Activated naive CD8-positive, alpha-beta T cell treated with anti-CD3 and anti-CD28 coated beads, Interleukin-2, amount 10 ng/mL, durations not matched to agents 7 days and 5 days (primary cell): ENCODE measurements at places on chromosomes 5 and 9. TPM values are rescaled to one million over a fixed set of nuclear protein-coding genes. Genes with fewer than 3 reads are reported as not detected.

- no peak for DNase-seq
Observed at GRCh38 chr5:138402640-138403039, 36.2 kb upstream of the REEP2 start.

DNA sequence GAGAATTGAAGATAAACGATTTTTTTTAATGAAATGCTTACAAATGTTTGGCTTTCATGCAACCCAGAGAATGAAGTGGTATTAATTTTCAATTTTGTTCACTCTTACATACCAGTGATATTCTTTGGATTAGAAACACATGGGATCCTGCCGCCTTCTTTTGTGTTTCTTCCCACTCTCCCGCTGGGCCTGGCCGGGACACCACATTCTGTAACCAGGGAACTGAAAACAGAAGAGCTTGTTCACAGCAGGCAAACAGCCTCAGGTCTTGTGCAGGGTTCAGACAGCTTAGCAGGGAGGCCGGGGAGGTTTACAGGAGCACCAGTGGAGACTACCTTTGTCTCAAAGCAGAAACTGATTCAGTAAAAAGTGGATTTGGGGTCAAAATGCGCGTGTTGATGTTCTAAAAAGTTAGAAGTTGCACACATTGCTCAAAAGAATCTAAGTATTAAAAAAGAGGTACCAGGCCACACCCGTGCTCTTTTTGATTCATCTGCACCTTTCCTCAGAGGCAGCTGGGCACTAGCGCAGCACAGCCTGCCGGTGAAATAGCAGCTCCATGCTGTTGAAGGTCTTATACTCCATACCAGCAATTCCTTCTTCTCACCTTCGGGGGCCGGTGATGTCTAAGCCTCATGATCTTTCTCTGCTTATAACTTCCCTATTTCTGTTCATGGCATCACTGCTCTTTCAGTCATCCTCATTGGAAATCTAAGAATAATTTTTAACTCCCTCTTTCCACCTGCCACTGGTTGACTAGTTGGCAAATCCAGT, 67.1 kb downstream of the GRAMD2B start:
- DNase-seq = no peak

- DNase-seq = no peak
Observed at GRCh38 chr5:165630261-165630778, 2124.9 kb downstream of the MAT2B start.

- no peak for DNase-seq
Observed at GRCh38 chr5:68033029-68033428, 182.5 kb upstream of the PIK3R1 start.

- no peak for DNase-seq
Observed at GRCh38 chr9:10704720-10705119, 91.9 kb upstream of the PTPRD start.

GRCh38 chr9:128634111-128634510, 22.5 kb downstream of the DYNC2I2 start:
- no peak for DNase-seq

DNA sequence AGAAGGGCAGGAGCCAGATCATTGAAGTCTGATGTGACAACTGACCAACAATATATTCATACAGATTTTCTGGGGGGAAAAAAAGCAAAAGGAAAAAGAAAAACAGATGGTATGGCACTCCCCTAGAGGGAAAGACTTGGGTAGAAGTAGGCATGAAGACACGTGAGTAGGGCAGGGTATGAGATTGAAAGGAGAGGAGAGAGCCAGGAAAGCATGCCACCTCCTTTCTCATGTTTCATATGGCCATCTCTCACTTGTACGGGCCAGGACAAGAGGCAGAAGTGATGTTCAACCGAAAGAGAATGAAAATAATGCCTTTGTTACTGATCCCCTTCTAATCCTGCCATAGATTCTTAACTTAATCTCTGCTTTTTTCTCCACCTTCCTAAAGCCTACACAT, 139.0 kb upstream of the ACTBL2 start:
- no peak for DNase-seq

GRCh38 chr9:88927510-88927909, 63.8 kb upstream of the S1PR3 start:
- DNase-seq = no peak

DNA sequence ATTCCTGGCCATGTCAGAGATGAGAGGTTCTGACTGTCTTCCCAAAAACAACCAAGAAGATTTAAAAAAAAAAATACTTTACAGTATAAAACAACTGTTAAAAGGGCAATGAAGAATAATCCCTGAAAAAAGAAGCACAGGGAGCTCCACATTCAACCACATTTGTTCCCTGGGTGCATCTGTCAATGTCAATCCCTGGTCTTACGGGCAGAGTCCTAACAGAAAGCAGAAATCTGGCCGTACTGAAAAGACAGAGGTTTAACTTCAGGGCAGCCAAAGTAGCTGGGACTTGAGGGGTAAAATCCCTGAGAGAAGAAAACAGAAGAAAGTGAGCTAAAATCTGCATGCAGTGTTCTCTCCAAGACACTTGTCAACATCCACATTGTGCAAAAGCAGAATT, 76.6 kb downstream of the RICTOR start:
- no peak for DNase-seq

- DNase-seq = no peak
Observed at GRCh38 chr5:145244788-145245187, 590.4 kb downstream of the PRELID2 start.

DNA sequence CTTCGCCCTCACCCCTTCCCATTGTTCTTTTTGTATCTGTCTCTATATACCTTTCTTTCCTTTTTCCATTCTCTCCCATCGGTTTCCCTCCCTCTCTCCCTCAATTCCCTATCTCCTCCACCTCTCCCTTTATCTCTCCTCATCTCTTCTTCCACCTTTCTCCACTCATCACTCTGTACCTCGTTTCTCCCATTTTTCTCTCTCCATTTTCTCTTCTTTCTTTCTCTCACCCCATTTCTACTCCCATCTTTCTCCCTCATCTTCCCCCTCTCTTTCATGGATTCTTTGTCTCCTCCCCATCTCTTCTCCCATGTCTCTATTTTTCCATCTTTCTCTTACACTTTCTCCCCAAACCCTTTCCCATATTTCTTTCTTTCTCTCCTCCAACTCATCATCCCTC, 385.9 kb upstream of the CLINT1 start:
- no peak for DNase-seq

GRCh38 chr5:180129291-180130190, 58.0 kb upstream of the RNF130 start:
- DNase-seq = no peak

DNA sequence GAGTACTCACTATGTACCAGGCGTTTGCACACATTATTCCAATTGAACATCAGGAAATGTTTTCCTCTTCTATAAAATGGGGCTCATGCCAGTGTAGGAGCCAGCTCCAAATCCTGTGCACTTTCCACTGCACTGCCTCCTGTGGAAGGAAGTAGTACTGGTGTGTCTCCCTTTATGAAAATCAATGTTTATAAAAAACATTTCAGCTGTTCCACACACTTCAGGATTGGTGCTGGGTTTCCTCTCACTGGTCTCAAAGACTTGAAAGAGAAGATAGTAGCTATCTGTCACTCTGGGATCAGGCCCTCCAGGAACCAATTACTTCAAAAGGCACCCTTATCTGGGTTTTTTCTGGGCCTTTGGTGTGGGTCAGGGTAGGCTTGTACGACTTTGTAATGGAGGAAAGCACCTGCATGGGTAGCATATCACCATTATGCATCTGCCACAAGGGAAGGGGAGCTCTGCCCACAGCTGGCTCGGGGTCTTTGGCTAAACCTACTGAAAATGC, 32.5 kb downstream of the RAB14 start:
- DNase-seq = no peak

DNA sequence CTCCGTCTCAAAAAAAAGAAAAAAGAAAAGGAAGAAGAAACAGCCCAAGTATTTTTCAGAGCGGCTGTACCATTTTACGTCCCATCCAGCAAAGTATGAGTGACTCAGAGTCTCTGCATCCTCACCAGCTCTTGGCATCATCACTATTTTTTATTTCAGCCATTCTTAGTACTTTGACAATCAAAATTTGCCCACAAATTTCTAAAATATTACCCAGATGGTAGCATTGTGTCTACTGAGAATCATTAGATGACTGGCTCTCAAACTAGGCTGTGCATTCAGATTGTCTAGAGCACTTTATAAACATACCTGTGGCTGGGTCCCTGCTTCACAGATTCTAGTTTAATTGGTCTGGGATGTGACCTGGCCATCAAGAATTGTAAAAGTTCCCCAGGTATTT, 21.6 kb upstream of the MELK start:
- DNase-seq = no peak

GRCh38 chr5:17991775-17992174, 357.5 kb downstream of the TAF11L14 start:
- DNase-seq = no peak

DNA sequence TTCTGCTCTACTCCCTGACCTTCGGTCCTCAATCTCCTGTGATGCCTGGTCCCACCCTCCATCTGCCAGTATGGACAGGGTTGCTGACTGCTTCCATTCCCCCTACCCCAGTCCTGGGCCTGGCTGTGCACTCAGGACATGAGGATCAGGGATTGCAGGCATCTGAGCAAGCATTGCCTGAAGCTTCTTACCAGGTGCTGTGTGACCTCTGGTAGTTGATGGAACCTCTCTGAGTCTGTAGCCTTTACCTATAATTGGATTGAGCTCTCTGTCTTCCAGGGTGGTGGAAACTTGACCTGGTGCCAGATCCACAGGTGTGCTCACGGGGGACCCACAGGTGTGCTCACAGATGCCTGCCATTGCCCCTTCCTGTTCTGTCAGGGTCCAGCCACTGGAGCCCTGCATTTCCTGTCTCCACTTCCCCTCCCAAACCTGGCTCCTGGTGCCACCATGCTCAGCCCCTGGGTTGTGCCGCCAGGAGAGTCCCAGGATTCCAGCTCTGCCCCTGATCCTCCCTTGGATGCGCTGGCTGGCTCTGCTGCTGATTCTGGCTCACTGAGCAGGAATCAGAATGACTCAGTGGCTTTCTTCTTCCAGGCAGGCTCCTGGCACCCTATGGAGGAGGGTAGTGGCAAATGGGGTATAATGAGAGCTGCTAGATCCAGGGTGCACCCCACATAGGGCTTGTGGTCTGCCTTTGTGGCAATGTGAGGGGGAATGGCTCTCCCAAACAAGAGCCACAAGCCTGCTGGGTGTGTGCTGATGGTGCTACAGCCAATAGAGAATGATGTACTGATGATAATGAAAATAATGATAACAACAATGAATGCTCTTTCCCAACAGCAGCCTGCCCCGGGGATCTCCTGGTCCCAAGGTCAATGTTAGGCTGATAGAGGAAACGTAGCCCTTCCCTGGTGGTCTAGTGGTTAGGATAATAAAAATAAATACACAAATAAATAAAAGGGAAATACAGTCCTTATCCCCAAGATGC, 35.2 kb upstream of the PSD2 start:
- no peak for DNase-seq

DNA sequence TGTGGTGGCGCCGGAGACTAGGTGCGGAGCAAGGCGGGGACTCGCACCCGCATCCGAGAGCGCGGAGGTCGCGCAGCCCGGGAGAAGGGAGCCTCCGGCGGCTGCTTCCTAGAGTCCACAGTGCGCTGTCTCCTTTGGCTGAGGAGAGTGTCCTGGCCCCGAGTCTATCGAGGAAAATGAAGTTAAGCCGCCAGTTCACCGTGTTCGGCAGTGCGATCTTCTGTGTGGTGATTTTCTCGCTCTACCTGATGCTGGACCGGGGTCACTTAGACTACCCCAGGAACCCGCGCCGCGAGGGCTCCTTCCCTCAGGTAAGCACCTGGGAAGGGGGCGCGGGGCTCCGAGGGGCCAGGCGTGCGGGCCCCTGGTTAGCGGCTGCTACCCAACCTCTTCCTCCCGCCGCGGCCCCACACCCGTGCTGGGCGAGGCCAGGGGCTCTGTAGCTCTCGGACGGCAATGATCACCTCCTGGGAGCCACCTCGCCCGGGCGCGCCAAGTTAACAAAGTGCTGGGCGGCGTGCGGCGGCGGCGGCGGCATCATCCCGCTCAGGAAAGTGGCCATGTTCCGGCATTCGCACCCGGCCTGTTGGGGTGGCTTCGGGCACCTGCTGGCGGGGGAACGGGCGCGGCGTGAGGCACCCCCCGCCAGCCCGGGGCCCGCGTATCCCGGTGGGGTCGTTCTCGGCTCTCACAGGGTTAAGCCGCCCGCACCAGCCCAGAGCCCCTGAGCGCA, 681 bp downstream of the MAN2A1 start:
- peak; percentile 72 for DNase-seq

CCDC192 gene
- not detected for total RNA-seq

UGT3A1 gene
- not detected for total RNA-seq

COL23A1 gene
- total RNA-seq = 0.83 TPM

NXNL2 gene
- total RNA-seq = not detected

CCNJL gene
- total RNA-seq = 0.17 TPM
